ENCODE measurements at places on chromosomes 16 and 17.

DNA sequence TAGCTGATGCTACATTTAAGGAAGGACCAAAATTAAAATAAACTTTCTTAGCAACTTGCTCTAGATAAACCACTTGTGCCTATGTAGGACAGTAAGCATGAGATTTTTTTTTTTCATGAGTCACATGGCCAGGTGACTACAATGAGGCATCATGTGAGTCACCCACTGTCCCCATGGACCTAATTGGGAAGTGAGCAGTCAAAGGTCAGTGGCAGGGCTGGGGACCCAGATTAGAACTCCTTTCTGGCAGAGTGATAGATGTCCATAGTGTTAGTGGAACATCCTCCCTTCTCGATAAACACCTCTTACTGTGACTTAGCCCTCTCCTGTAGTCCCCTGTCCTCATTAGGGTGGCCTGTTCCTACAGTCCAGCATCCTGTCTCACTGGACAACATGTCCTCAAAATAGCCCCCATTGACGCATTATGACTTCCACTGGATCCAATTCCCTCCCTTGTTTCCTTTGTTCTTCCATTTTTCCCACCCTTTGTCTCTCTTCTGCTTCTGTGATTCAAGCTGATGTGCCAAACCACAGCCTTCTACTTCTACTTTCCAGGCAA, 12.4 kb downstream of the ITGB3 start:
- DNase-seq, result no peak

DNA sequence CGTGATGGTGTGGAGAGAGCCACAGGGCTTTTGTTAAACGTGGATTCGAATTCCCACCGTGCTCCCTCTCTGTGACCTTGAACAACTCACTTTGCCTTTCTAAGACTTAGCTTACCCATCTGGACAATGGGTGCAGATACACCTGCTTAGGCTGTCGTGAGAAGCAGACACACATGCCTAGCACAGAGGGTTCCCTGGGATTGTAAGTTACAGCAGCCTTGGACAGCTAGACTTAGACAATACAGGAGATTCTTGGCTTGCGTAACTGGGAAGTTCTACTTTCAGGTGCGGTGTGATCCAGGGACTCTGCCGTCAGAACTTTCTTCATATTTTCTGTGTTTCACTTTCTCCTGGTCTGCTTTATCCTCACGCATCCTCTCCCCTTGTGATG, 127.0 kb downstream of the ABCC1 start:
- no peak for DNase-seq

DNA sequence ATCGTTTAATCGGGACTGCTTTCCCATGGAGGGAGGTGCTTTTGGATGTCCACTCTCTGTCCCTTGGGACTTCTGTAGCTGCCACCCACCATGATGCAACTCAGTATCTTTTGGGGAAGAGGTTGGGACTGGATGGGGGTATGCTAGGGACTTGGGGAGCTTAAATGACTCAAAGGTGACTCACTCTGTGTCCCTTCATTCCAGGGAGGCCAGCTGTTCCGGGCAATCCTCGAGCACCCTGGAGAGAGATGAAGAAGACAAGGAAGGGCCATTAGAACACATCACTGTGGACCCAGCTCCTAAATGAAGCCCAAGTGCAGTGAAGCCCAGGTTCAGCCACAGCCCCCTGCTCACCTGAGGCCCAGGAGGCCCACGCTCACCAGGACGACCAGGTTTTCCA, 4.6 kb downstream of the COL1A1 start:
- DNase-seq, result no peak

- no peak for DNase-seq
These were observed 27.6 kb downstream of the FCSK start for GRCh38 chr16:70481929-70482536.

- no peak for DNase-seq
These were observed 182.9 kb downstream of the MAF start for GRCh38 chr16:79417601-79418008.

DNA sequence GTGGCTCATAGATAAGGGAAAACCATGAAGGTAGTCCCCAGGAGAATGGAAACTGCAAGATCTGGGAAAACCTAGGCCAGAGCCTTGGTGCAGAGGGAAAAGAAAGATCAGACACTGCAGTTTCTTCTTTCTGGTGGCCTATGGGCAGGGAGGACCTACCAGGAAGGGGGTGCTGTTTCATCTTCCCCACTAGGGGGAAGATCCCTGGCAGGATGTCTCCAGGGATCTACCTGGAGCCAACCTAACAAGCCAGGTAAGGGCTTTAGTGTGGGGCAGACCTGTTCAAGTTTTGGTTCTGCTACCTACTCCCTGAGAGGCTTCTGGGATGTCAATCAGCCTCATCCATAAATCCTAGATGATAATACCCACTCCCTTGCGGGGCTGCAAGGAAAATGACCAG, 21.4 kb downstream of the TOM1L2 start:
- DNase-seq, result no peak

Data from NCI-H2081 (cell line).